Fibroblast of villous mesenchyme (primary cell): ENCODE measurements at places on chromosomes 5 and 9. TPM values are rescaled to one million over a fixed set of nuclear protein-coding genes. Genes with fewer than 3 reads are reported as not detected.

The ST6GALNAC4 gene
- total RNA-seq: 30.0 and 34.1 TPM in 2 replicates

DNA sequence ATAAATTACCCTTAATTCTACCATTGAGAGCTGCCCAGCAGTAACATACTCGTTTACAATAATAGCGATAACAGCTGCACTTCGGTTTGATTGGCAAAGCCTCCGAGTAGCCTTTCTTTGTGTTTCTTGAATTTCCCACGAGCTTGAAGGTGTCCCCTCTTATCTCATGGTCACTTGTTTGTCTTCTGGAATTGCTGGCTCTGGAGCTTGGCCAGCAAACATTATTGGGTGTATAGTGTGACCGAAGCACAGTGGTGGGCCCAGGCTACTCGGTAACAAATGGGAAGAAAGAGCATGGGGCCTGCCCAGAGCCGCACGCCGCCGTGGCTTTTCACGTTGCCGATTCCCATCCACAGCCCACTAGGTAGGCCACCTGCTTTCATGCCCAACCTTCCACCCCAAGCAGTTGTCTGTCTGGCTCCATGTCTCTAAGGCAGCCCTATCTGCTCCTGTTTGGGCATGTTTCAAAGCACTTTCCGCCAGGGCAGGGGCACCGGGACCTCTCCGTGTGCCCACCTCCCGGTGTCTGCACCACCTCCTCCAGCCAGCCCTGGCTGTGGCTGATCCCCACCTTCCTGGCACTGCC lies 8.7 kb downstream of the STKLD1 start:
- no peak for DNase-seq

GRCh38 chr5:180007582-180007981 lies 64.0 kb downstream of the RNF130 start:
- no peak for DNase-seq

DNA sequence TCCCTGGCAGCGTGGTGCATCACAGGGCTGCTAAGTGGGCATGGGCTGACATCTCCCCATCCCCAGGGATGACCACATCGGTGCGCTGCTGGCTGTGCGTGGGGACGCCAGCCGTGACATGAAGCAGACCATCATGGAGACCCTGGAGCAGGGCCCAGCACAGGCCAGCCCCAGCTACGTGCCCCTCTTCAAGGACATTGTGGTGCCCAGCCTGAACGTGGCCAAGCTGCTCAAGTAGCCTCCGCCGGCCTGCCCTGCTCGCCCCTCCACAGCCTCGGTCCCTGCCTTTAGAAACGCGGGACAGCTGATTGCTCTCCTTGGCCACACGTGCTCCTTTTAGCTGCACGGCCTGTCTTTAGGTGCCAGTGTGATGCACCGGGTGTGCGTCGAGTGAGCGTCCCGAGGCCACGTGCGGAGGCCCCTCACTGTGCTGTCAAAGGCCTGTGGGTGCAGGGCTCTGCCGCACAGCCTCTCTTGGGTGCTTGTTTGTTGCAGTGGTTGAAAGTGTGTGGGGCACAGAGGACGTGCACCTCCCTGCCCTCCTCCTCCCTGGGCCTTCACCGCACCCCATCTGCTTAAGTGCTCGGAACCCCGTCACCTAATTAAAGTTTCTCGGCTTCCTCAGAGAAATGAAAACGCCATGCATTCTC lies 23.8 kb downstream of the EXOC3 start:
- no peak for DNase-seq

DNA sequence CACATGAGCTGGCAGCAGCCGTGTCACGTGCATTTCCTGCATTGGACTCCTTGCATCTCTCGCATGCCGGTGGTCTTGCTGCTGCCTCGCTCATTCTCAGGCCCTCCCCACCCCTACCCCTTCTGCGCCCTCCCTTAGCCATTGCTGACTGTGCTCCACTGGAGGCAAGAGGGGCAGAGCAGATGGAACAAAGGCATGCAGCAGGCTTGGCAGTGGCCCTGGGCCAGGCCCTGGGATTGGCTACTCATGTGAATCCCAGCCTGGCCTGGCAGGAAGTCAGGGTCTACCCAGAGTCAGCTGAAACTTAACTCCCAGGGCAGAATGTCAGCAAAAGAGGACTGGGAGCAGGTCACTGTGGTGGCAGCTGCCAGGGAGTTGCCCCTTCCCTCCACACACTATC lies 62.3 kb downstream of the TSTD2 start:
- DNase-seq: no peak

- no peak for DNase-seq
Observed at GRCh38 chr9:94982211-94982610, 255.7 kb downstream of the AOPEP start.

GRCh38 chr9:86452201-86452828 lies 98.1 kb upstream of the TUT7 start:
- DNase-seq: peak; percentile 19

The DMRT2 gene
- not detected in 2 replicates for total RNA-seq
